Left ventricle myocardium inferior (tissue), 1 donor: ENCODE measurements at places on chromosomes 5 and 9.

DNA sequence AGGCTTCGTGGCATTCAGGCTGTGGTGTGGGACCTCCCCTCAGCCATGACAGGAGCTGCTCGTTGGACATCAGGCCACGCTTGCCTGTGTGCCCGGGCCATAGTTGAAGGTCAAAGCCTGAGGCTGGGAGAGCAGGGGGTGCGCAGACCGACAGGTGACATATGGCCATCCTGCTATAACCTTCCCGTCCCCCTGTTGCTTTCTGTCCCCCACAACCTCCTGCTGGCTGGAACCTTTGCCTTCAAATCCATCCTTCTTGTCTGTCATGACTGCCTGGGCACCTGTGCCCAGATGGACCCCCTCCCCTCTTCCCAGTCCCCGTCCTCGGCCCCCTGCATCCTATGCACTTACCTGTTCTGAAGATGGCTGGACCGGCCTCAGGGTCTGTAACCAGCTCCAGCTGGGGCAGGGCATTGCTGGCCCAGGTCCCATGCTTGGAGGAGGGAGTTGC is 83.2 kb downstream of the WNK2 start:
- no peak for DNase-seq

- DNase-seq, result no peak
Observed at GRCh38 chr9:7320841-7321240, 478.7 kb downstream of the DMAC1 start.

GRCh38 chr9:98658951-98659351 is 49.8 kb downstream of the GABBR2 start:
- DNase-seq, result no peak

GRCh38 chr5:50595199-50595598 is 71.2 kb upstream of the PARP8 start:
- DNase-seq, result no peak

DNA sequence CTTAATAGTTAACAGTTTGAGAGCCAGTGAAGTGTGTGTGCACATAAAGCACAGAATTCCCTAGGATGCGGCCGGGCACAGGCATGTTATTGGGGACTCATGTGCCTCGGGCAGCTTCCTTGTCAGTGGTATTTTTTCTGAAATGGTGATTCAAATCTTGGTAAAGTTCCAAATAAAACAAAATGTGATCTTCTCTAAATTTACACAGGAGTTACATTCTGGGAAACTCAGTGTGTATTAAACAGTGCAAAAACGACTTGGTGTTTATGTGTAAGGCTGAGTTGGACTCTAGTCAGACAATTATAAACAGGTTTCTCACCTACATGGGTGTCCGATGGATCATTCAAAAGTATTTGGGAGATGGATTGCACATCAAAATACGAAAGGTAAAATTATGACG is 48.9 kb downstream of the BOD1 start:
- no peak for DNase-seq

- no peak for DNase-seq
Observed at GRCh38 chr5:84057211-84057610, 327.5 kb downstream of the EDIL3 start.

GRCh38 chr5:145101246-145101645 is 733.9 kb downstream of the PRELID2 start:
- no peak for DNase-seq

GRCh38 chr5:65075623-65076250 is 307.0 kb downstream of the CWC27 start:
- DNase-seq, result no peak

GRCh38 chr9:100011062-100011681 is 87.6 kb downstream of the ERP44 start:
- DNase-seq, result no peak

- no peak for DNase-seq
Observed at GRCh38 chr9:133476036-133476931, 2.6 kb downstream of the SLC2A6 start.

GRCh38 chr5:135079760-135080159 is 45.7 kb upstream of the PITX1 start:
- DNase-seq, result no peak

DNA sequence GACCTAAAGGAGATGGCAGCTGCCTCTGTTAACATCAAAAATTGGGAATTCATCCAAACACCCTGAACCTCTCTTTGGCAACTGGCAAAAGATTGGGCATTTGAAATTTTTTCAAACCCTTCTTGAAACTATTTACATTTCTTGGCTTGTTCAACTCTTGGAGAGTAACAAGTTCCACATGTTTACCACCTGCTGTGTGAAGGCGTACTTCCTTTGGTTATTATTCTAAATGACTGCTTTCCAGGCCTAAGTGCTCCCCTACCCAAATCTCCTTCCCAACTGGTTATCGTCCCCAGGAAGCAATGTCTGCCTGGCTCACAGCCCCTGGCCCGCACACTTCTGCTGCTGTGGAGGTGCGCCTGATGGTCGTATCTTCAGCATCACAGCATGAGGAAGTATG is 422.7 kb downstream of the DMAC1 start:
- DNase-seq, result no peak

- DNase-seq, result no peak
Observed at GRCh38 chr5:79619854-79620253, 7.6 kb downstream of the TENT2 start.

DNA sequence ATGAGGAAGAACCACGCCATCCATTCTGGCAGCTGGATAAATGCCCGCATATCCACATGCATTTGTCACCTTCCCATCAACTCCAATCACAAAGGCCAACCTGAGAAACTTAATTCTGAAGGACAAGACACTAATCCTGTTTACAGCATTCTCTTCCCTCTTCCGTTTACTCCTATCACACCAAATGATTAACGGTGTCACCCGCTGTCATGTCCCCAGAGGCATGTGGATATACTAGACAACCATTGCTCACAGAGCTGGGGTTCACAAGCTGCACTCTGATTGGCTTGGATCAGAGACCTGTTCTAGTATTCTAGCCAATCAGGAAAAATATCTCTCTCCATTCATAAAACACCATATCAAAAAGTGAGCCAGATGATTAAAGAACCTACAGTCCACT is 3.6 kb downstream of the MACROH2A1 start:
- no peak for DNase-seq

- no peak for DNase-seq
Observed at GRCh38 chr5:100828071-100828897, 74.8 kb downstream of the ST8SIA4 start.

- no peak for DNase-seq
Observed at GRCh38 chr5:5483880-5484598, 61.6 kb downstream of the ICE1 start.

GRCh38 chr5:175544586-175544985 is 66.2 kb downstream of the SFXN1 start:
- no peak for DNase-seq

- DNase-seq, result no peak
Observed at GRCh38 chr5:107265193-107265592, 405.5 kb downstream of the EFNA5 start.

- DNase-seq, result no peak
Observed at GRCh38 chr5:74261866-74262265, 378.7 kb downstream of the ENC1 start.

- peak; percentile 22 for DNase-seq
Observed at GRCh38 chr5:116573702-116574366, 789 bp downstream of the SEMA6A start.

DNA sequence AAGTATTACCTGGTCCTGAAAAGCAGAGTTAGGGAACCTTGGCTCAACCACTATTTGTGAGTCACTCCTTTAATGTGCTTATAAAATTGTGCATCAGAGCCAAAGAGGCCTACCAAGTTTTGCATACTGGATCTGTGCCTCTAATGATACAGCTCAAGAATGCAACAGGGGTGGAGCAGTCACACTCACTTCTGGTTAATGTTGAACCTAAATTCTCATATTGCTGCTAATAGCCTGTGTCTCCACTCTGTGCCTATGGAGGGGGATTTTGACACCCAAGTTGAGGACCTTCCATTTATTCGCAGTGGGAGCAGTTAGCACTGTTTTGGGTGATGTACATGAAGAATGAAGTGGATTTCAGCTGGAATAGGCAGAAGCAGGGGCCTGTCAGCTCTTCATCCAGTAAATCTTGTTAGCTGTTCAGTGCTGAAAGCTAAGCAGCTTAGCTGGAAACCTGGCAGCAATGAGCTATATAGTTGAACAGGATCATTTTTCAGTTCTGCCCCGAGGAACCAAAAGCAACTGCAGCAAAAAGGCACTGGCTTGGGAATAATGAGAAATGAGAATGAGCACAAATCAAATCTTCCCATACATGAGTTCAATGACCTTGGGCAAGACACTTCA is 9.7 kb downstream of the SH3TC2 start:
- no peak for DNase-seq

GRCh38 chr9:135488527-135488926 is 8.9 kb downstream of the PPP1R26 start:
- DNase-seq, result no peak

DNA sequence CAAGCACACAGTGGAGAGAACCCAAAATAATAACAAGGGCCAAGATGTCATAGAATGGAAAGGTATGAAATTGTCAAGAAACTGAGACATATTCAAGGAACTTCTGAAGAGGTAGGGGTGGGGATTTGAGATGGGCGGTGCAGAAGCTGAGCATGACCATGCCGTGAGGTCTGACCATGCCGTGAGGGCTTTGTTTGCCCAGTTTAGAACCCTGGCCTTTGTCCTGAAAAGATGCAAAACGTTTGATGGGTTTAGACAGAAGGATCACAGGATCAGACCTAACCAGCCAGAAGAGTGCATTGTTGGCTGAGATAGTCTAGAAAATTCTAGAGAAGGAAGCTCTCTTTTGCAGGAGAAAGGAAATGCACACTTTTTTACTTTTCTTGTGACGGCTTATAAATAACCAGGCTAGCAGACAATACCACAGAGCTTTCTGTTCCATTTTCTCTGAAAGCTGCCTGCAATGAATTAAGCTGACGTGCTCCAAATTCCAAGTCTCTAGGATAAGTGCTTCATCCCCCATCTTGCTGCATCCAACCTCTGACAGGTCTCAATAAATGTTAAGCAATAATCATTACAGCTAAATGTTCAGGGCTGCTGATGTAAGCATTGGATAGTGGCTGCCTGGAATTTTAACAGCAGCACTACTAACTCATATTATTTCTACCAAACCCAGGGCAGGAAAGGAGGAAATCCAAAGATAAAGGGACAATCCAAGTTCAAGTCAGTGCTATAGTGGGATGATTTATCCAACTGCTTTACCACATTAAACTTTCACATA is 110.9 kb upstream of the IL6ST start:
- DNase-seq, result no peak

DNA sequence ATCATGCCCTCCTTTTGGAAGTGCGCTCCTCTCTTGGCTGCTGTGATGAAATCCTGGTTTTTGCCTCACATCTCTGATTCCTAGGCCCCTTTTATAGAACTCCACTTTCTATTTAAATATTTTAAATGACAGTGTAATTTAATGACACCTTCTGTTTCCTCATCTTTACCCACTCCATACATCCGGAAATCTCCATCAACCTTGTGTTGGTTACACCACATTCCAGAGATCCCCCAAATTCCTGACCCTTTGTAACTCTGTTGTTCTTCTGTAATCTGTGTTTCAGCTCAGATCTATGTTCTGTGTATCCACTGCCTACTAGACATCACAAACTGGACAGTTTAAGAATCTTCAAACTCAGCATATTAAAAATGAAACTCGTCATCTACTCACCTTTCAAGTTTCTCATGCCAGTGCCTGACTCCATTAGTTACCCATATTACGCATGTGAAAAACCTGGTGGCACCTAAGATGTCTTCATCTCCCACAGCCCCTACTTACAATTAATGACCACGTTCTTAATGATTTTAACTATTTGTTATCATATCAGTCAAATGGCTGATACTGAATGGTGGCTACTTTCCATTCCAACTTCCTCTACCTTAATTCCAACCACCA is 25.1 kb downstream of the PARP8 start:
- DNase-seq, result no peak

DNA sequence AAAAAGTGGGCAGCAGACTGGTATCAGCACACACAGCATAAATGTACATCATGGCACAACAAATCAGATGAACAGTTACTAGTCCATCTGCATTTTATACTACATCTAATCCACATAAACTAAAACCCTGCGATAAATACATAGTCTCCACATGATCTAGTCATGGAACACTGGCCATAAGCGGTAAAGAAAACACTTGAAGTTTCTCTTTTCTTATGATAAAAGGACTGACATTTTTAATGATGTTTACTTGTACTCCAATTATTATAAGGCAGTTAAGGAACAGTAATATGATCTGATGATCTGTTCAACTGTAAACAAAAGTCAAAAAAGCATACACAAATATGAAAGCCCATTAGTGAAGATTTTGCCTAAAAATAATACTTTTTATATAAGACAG is 112.5 kb downstream of the MPDZ start:
- DNase-seq, result no peak

DNA sequence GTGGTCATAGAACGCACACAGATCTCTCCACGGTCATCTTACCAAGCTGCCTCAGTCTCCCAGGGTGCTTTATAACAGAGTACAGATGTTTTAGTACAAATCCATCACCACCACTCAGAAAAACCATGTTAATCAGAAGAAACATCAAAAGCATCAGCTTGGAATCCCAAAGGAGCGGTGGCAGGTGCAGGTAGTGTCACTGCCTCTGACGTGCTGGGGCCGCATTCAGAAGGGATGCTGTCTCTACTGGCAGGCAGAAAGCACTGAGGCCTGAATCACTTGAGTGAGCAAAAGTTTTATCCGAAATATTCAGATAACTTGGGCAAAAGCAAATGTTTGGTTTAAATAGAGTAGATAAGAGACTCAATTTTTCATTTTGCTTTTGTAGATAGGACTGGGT is 448.4 kb upstream of the ZNF608 start:
- no peak for DNase-seq
